ENCODE measurements at places on chromosomes 7 and 10. TPM values are rescaled to one million over a fixed set of nuclear protein-coding genes. Genes with fewer than 3 reads are reported as not detected.

FAM241B gene
- polyA plus RNA-seq: 0.34 TPM

HTRA1 gene
- 198 TPM for polyA plus RNA-seq

EBF3 gene
- polyA plus RNA-seq: 79.2 TPM

DNAJB12 gene
- 20.6 TPM for polyA plus RNA-seq

ASIC3 gene
- 3.6 TPM for polyA plus RNA-seq

IGFBP1 gene
- polyA plus RNA-seq: 0.23 TPM

DNA sequence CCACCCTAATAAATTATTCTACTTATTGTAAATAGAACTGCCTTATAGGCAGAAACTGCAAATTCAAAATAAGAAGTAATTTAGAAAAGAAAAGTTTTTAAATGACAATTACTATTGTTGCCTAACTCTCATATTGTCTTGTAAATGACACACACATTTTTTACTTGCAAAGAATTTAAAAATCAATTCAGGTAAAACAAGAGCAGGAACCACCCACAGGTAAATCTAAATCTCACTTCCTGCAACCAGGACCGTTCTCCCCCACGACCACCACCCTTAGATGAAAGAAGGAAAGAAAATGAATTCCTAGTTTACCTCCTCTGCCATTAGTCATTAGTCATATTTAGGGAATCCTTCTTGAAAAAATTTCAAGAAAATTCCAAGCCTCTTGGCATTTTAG is 4.8 kb upstream of the AASS start:
- DNase-seq: no peak

DNA sequence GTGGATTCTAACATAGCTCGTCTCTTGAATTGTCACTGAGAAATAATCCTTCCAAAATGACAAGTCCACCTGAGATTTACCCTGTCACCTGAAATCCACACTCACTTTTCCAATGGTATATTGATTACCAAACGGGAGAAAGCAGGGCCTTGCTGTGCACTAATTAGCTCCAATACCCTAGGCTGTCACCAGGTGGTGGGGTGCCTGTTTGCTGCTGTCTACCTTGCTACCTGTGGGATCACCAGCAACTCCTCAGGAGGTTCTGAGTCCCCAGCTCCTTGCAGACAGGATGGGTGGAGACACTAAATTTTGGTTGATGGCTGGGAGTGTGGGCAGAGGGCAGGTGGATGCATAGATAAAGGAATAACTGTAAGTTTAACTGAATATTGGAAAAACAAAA is 237.2 kb upstream of the ZNF32 start:
- no peak for DNase-seq

- DNase-seq: no peak
Measured at GRCh38 chr7:5315761-5316160, 33.0 kb downstream of the SLC29A4 start.

DNA sequence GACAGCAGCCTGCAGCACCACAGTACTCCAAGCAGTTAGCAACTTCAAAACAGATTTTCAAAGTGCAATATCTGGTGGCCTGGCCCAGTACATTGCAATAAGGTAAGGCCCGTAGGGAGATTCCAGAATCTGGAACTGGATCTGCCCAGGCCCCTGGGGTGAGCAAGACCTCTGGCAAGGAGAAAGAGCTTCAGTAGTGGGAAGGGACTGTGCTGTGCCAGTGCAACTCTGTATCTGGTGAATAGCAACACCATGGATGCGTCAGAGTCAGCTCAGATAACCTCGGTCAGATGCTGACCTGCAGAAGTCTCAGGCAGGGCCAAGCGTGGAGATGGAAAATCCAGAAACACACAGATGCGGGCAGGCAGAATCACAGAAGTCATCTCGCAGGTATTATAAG is 30.3 kb downstream of the ELMO1 start:
- DNase-seq: no peak

DNA sequence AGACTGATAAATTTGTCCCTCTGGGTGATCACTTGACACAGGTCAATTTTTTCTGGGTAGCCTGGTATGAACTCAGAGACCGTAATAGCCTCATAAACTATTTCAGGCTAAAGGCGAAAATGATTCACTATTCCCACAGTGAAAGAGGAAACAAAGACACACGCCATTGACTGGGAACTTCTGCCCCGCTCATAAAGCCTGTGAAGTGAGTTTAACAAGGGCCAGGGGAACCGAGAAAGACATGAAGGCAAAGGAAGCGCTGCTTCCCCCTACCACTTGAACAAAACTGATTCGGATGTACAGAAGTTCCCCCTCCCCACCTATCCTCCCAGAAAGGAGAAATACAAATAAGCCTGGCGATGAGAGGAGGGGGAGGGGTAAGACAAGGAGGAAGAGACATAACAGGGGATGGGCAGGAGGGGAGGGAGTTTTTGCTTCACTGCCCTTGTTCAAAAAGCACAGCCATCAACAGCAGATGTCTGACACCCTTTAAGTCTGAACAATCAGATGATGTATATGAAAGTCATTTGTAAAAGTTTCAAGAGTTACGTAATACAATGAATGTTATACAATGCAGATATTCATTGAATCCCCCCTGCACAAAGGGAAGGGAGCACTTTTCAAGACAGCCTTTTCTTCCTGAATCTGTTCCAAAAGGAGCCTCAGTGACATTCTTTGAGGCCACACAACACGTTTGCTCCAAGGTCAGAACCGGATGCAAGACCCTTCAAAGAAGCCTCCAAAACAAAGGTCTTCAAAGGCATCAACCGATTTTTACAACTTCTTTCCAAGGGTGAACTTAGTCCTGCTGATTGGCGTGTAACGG is 734 bp downstream of the ABCB4 start:
- peak; percentile 64 for DNase-seq

DNA sequence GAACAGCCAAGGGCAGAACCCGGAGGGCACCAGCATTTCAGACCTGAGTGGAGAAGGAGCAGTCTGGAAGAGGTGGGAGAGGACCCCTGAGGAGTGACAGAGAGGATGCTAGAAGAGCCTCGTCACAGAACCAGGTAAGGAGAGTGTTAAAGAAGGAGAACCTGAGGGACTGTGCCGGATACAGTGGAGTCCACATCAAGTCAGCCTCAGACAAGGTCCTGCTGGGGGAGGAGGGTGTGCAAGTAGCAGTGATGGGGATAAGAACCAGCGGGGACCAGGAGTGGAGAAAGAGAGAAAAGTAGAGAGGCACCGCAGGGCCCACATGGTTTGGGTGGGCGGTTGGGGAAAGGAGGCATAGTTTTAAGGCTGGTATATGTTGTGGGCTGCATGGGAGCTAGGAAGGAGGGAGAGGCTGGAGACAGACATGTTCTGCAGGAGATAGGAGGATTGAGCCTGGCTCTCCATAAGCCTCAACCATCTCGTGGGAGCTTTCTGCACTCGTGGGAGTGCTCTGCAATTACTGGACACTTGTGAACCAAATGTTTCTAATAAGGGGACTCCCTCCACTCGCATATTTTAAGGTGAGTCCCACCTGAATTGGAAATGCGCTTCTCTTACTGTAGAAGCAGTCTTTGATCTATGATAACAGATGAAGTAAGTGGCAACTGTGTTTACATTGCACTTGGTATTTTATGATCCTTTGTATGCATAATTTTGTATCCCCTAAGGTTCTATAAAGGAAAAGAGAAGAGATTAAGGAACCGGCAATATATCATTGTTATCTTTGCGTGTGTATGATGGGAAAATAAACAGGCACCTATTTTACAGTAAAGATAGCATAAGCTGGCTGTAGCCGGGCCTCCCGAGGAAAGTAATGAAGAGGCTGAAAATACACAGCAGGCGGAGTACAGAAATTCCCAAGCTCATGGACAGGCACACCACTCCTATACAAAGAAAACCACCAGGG is 154.8 kb downstream of the ADAM12 start:
- no peak for DNase-seq

DNA sequence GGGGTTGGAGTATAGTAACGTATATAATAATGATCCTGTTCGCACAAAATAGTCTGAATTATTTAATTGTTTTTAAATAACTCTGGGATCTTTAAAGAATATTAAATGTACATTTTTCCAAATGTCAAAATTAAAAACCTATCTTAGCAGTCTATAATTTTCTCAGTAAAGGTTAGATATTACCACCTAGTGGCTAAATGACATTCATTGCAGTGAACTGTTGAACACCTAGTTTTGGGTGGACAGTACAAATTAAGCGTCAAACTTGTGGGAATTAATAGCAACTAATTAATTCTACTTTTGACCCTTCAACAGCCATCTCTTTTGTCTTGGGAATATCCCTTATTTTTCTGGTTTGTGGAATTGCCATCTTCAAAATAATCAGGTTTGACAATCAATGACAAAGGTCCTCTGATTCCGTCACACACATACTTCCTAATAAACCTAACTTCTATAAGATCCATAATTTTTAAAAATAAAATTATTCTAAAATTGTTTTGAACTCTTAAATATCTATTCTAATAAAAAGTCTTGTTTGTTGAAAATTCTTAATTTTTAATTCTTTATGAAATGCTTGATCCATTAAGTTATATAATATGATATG is 165.7 kb downstream of the SEMA3D start:
- DNase-seq: peak; percentile 36

DNA sequence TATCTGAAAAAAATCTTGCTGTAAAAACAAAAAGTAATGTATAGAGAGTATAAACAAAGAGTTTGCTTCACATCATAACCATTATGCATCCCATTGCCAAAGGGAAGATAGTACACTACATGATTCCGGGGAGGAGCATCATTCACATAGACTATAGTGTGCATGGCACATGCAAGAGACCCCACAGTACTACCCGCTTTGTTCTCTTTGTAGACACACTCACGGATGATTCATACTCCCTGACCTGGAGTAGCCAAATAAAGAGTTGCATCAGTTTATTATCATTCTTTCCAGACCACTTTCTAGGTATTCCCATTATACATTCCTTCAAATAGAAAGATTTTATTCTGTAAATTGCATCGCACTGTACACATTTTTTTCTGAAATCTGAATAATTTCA is 356.9 kb downstream of the PCDH15 start:
- DNase-seq: no peak

DNA sequence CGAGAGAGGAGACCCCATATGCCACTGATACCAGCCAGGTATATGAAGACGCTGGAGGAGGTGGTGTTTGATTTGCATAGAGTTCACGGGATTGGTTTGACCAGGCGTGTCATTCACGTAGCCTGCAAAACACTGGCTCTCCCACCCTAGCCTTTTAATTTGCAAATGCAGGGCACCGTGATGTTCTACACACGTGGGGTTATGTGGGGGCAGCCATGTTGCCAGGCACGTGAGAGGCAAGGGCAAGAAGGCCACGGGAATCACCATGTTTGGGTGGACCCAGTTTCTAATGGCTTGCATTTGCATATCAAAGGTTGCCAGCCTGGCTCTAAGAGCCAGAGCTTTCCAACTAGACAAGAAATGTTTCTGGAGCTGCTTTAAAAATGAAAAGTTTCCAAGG is 117.2 kb upstream of the LYZL1 start:
- DNase-seq: no peak

GRCh38 chr10:92590623-92591549 is 2.0 kb upstream of the KIF11 start:
- DNase-seq: peak; percentile 84

DNA sequence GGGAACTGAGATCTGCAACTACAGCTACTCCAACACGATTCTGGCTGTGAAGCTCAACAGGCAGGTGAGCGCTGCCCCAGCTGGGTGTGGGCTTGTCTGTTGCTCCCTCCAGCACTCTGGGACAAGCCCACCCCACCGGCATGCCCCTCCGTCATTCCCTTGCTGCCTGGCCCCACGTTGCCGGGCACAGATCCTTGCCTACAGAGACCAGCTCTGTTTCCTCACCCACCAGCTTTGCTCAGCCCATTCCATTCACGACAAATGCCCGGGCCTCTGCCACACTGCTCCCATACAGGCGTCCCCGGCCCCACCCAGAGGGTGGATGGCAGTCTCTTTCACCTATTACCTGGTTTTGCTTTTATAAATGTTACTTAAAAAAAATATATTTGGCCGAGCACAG is 24.6 kb downstream of the WIPI2 start:
- no peak for DNase-seq

DNA sequence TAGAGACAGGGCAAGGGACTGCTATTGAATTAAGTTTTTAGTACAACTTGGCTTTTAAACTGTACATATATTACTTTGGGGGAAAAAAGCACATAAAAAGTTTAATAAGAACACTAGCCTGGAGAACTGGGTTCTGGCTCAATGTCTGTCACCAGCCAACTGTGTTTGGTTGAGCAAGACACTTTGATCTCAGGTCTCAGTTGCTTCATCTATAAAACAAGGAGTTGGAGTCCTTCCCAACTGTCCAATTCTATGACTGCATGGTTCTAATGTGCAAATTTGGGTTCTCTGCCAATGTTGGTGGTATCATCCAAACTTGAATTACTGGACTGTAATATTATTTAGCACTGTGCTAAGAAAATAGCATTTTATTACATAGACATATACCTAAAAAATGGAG is 50.3 kb downstream of the ATXN7L1 start:
- DNase-seq: no peak

DNA sequence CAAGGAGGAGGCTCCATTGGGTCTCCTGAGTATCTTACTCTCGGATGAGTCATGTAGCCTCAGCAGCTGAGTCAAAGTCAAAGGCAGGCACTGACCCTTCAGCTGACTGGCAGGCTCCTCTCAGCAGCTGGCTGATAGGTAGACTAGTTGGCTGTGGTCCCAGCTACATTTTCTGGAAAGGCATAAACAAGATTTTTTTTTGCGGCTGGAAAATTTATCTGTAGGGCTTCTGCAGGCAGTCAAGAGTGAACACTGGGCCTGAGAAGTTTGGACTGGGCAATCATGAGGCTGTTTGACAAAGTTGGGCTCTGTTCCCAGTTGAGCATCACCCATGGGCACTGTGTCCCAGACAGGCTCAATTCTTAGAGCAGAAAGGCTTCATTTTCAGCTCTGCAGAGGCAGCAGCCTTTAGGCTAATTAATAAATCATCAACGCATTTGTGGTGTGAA is 796.2 kb downstream of the CCSER2 start:
- no peak for DNase-seq

GRCh38 chr7:152355474-152356057 is 80.2 kb downstream of the KMT2C start:
- DNase-seq: no peak

- DNase-seq: peak; percentile 63
Measured at GRCh38 chr7:81956520-81956919, 186.7 kb upstream of the HGF start.

- DNase-seq: no peak
Measured at GRCh38 chr10:3813986-3814837, 29.2 kb upstream of the KLF6 start.

DNA sequence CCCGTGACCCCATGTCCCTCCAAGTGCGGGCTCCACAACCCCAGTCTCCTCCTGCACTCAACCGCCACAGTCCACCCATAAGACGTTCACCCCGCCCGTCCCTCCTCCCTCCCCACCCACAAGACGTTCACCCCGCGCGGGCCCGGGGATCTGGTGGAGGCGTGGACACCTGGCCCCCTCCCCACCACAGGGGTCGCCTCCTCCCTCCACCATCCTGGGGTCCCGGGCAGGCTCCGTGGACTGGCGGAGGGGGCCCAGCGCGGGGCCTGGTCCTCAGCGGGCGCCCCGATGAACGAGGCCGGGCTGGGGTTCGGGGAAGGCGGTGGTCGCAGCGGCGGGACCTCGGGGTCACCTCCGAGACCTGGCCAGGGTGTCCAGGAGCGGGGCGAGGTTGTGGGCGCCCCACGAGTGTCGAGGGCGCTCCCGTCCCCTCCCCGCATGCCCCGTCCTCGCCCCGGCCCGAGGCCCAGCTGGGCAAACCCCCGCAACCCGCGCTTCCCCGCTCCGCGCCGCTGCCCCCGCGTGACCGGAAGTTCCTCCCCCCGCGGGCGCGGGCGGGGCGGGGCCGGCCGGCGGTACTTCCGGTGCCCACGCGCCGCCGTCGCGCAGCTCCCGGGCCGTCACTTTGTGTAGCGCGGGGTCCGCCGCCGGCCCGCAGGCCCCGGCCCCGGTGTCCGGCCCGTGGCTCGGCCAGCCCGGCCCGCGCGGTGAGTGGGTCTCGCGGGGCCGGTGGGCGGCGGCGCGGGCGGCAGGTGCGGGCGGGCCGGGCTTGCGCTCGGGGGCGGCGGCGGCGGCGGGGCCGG is at the start of gene ZNF316:
Gene ZNF316, plus strand, starts transcription at position 578 of the 803 bp plus-strand sequence. CDS start 5,092 bp downstream, outside the sequence.
- peak; percentile 69 for DNase-seq

All from muscle of leg (tissue), 16 donors.